HL-60 (cell line): ENCODE measurements at places on chromosomes 1 and 21.

DNA sequence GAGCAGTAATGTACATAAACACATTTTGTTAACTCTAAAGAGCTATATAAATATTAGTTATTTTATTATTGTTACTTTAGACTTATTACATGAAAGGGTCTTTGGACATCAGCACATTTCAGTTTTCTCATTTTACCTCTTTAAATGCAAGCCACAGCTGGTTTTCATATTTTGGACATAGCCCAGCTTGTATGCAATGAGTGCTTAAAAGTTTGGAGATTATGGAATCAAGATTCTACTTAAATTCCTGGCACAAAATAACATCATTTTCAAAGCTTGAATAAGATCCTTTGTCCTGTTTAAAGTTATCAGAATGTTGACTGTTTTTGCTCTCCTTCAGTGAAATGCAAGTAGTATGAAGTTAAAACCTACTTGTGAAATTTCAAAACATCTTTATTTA, 15.5 kb upstream of the LEPR start:
- no peak for DNase-seq

DNA sequence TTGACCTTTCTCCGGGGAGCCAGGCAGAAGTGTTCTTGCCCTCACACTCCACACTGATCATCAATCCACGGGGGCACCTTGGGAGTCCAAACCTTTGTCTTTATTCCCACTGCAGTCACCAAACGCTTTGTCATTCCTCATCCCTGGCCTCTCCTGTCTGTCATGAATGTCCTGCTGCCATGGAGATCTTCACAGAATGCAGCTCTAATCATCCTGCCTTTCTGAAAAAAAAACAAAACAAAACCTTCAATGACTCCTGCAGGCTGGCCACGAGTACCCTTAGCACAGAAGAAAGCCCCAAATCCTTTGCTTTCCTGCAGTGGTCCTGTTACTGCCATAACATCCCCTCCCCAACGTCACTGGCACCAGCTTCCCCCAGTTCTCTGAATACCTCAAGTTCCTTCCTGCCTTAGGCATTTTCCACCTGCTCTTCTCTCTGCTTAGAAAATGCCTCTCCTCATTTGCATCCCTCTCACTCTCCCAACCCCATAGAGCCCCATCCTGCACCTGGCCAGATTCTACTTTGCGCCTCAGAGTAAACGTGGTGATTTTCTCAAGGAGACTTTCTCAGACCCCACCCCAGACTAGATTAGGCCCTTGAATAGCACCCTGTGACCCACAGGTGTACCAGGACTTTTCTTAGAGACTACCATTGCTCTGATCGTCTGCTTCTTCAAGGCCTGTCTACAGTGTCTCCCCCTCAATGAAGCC, 131.2 kb downstream of the AK5 start:
- no peak for DNase-seq

DNA sequence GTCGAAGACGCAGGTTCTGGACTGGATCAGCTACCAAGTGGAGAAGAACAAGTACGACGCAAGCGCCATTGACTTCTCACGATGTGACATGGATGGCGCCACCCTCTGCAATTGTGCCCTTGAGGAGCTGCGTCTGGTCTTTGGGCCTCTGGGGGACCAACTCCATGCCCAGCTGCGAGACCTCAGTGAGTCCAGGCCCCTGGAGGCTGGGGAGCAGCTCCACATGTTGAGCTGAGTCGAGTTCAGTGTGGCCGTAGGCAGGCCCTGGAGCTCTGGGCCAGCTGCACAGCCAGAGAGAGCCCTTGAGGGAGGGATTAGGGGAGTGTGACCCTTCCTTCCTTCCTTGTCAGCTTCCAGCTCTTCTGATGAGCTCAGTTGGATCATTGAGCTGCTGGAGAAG, 1.6 kb downstream of the ELF3 start:
- DNase-seq, result no peak

DNA sequence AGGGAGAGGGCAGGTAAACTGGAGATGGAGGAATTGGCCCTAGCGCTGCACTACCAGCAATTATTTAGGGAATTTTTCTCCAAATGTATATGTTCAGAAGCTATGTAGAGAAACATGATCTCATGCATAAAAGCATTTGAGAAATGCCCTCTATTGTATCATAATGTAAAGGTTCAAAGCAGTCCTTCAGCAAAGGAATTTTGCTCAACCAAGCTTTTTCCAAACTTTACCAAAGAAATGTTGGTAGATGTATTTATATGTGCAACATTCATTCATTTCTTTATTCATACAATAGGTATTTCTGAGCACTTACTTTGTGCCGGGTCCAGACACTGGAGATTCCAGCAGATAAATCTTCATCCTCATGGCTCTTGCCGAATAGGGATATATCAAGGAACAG, 64.4 kb downstream of the XCL1 start:
- no peak for DNase-seq

DNA sequence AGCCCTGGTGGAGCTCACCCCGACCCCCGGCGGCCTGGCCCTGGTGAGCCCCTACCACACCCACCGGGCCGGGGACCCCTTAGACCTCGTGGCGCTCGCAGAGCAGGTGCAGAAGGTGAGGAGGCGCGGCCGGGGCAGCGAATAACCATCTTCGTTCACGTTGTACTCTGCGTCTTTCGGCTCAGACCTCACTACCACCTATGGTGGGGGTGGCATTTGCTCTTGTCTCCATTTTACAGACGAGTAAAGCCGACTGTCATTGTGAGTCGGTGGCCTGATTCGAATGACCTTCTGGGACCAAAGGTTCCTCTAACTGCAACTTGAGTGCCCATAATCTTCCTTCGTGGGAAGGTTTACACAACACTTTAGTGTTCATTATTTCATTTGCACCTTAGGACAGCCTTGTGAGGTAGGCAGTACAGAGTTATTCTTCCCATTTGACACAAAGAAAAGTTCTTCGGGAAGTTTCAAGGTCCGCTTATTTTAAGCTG, 506 bp downstream of the C1orf50 start:
- DNase-seq, result peak; percentile 25
